Small intestine (tissue), 16 donors: ENCODE measurements at places on chromosomes 5 and 9. TPM values are rescaled to one million over a fixed set of nuclear protein-coding genes. Genes with fewer than 3 reads are reported as not detected.

The TMEM252 gene
- polyA plus RNA-seq, result 0.10 TPM

The ACTBL2 gene
- polyA plus RNA-seq, result not detected

The TMEM232 gene
- polyA plus RNA-seq, result 1.1 TPM

The EQTN gene
- 0.10 TPM for polyA plus RNA-seq

The DAPK1 gene
- polyA plus RNA-seq, result 6.8 TPM

The TRPM3 gene
- polyA plus RNA-seq, result 1.1 TPM

The ZFYVE16 gene
- polyA plus RNA-seq, result 7.0 TPM

The GLIPR2 gene
- 13.0 TPM for polyA plus RNA-seq

The MAP3K1 gene
- 6.3 TPM for polyA plus RNA-seq

The ARID3C gene
- not detected for polyA plus RNA-seq

The PCDHB5 gene
- polyA plus RNA-seq, result 0.99 TPM

The KIF27 gene
- 0.27 TPM for polyA plus RNA-seq

The NME5 gene
- polyA plus RNA-seq, result 1.3 TPM

The EDIL3 gene
- not detected for polyA plus RNA-seq

The IRGM gene
- not detected for polyA plus RNA-seq

The IFNA21 gene
- not detected for polyA plus RNA-seq

The GABRA6 gene
- polyA plus RNA-seq, result not detected

The DNAI1 gene
- 0.22 TPM for polyA plus RNA-seq

The CAMK2A gene
- 0.46 TPM for polyA plus RNA-seq

The PCDHA4 gene
- polyA plus RNA-seq, result not detected

The DNM1 gene
- polyA plus RNA-seq, result 0.45 TPM

The FGD3 gene
- polyA plus RNA-seq, result 26.1 TPM
